Posterior cingulate gyrus (tissue), 11 donors: ENCODE measurements at places on chromosomes 6 and 20.

- no peak for DNase-seq
Observed at GRCh38 chr6:112249489-112249888, 4.9 kb downstream of the LAMA4 start.

GRCh38 chr6:17013701-17014100, 88.1 kb upstream of the STMND1 start:
- DNase-seq = no peak

DNA sequence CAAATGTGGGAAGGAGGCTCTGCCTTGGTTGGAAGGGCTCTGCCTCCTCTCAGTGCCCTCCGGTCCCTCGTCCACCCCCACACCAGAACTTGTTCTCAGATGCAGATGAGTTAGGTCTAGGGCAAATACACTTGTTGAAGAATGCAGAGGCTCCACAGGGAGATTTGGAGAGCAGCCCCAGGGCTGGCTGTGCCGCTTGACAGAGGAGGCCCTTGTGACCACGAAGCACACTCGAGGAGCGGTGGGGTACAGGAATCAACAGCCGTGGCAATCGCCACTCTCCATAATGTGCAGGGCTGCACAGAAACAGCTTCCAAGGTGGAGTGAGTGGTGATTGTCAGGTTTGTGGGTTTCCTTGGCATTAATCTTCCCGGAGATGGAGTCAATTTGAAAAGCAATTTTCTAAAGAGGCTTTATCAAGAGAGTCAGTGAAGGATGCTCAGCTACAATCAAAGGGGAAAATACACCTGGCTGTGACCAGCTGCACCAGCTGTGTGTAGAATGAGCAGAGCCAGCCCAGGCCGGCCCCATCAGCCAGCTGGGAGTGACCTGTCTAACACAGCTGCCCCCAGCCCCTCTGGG, 59.5 kb downstream of the BFSP1 start:
- DNase-seq = no peak

DNA sequence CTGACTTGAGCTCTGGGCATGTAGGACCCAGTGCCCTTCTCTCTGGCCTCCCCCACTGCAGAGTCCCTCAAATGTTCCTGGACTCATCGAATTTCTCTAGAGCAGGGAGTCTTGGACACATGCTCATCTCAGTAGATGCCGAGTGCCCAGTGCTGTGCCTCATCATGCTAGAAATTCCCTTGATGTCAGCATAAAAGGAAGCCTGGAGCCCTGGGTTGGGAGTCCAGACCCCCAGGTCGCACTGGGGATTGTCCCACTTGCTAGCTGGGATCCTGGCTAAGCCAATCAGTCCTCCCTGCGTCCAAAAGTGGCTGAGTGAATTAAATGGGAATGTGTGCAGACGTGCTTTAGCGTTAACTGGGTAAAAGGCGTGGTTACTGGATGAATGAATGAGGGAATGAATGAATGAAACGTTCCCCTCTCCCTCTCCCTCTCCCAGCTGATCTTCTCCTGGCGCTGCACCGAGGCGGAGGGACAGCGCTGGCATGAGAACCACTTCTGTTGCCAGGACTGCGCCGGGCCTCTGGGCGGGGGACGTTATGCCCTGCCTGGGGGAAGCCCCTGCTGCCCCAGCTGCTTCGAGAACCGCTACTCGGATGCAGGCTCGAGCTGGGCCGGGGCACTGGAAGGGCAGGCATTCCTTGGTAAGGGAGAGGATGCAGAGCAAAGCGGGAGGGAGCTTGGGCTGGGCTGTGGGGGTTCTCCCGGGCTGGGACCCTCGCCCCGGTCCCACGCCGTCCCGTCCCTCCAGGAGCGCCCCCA, 1.6 kb upstream of the TOMM6 start:
- DNase-seq = peak; percentile 23

DNA sequence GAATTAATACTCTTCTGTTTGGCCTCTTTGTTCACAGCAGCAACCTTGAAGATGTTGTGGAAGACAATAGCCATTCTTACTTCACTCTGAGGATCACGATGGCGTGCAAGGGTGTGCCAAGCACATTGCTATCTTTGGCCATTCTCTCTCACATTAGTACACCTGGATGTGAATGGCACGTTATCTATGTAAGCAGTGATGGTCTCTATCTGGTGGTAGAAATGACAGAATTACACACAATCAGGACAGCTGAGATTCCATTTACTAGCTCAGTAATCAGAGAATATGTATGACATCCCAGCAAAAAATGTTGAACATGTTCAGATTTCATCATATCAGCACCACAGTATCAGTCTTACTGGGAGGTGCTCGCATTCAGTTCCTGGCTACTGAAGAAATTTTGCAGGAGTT, 116.2 kb downstream of the LCA5 start:
- no peak for DNase-seq

GRCh38 chr20:36745234-36745926, 510 bp downstream of the NDRG3 start:
- DNase-seq = no peak

- DNase-seq = no peak
Observed at GRCh38 chr6:71403422-71404134, 115.0 kb downstream of the OGFRL1 start.

GRCh38 chr20:18156045-18156444, 18.4 kb downstream of the KAT14 start:
- no peak for DNase-seq

GRCh38 chr20:11372876-11373790, 544.6 kb upstream of the BTBD3 start:
- DNase-seq = no peak

GRCh38 chr6:15441215-15441868, 195.5 kb downstream of the JARID2 start:
- peak; percentile 30 for DNase-seq

- no peak for DNase-seq
Observed at GRCh38 chr20:19498756-19499155, 259.3 kb upstream of the RIN2 start.

DNA sequence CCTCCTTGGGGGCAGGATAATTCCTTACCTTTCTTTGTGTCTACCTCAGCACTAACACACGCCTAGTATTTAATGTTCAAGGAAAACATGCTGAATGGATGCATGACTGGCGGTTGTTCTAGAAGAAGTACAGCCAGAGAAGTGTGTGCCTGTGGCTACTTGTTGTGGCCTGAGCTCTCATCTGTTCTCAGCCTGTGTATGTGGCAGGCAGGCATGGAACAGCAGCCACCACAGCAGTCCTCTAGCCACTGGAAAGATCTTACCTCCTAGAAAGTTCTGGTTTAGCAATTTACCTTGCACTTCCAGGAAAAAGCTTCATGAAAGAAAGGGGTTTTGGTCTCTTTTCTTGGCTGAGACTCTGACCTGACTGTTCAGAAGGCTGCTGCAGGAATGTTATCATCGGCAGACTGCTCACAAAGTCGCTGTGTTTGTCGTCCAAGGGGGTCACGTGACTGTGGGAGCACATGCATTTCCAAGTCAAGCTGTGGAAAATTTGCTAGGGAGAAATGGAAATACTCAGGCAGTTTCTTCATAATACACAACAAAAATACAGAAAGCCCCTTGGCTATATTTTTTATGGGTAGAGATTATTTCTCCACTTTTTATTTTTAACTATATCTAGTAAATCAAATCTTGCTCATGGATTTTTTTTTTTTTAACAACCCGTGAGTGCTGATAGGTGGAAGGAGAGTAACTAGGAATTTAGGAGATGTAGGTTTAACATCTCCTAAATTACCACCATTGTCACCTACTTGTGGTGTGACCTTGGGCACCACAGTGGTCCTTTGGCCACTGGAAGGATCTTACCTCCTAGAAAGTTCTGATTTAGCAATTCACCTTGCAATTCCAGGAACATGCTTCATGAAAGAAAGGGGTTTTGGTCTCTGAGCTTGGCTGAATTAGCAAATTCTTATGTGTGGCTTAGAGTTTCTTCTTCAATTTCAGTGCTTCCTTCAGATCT, 110.8 kb upstream of the GPR6 start:
- peak; percentile 76 for DNase-seq

- no peak for DNase-seq
Observed at GRCh38 chr20:18465536-18466200, 1.2 kb downstream of the DZANK1 start.

- DNase-seq = no peak
Observed at GRCh38 chr6:155143578-155144106, 120.2 kb upstream of the CLDN20 start.

DNA sequence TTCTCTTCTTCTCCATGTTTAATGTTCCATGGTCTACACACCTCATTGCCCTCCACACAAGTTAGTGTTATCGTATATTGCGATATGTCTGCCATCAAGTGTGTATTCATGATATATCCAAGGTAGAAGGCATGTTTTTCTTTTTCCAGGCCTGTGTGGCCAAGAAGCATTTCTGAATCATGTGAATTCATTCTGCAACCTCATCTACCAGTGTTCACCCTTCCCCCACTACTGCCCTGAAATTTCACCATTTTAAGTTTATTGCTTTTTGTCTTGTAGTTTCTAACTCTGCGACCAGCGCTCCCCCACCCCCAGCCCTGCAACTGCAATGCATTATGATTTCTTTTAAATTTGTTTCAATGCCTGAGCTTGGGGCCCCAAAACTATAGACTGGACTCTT, 618.0 kb upstream of the FLRT3 start:
- no peak for DNase-seq

DNA sequence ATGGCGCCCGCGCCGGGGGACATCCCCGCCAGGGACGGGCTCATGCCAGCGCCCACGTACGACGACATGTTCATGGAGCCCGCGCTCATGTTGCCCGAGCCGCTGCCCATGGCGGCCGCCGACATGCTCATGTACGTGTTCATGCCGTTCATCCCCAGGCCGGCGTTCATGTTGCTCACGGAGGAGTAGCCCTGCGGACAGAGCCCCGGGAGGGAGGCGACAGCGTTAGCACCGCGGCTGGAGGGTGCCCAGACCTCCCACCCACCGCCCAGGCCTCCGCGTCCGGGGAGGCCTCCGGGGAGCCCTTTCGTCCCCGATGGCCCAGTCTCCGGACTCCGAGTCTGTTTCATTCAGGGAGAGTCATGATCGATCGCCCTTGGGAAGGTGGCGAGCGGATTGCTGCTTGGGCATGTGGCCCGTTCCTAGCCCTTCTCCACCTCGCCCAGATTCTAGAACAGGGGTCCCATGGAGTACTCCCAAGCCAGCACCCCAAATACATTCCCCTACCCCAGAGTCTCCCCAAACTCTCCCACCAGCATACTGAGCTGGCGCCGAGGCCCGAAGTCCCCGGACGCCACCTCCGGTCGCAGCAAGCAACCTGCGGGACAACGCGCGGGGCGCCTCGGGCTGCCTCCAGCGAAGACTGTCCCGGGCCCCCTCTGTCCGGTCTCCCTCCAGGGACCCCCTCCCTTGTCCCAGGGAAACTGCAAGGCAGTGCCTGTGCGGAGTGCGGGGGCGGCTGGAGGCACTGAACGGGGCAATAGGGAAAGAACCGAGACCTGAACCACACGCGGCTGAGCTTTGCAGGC, 1.2 kb downstream of the FOXA2 start:
- DNase-seq = no peak
